SHP77 (cell line): ENCODE measurements at places on chromosomes 4 and X.

- DNase-seq = no peak
These were observed 3.4 kb downstream of the GLUD2 start for GRCh38 chrX:121050781-121051180.

DNA sequence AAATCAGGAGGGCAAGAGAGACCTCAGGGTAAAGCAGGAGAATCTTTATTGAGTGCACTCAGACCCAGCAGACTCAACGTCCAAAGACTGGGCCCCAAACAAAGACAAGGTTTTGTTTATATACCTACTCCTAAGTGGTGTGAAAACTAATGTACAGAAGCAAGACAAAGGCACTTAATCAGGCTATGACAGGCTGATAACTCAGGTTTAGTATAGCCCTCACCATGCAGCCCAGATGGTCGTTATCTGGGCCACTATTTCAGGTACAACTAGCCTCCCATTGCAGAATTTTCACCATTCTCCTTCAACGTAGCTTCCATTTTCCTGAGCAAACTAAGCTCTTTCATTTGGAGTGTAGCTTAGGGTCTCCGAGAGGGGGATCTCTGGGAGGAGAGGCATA is 36.9 kb downstream of the SULT1E1 start:
- no peak for DNase-seq

DNA sequence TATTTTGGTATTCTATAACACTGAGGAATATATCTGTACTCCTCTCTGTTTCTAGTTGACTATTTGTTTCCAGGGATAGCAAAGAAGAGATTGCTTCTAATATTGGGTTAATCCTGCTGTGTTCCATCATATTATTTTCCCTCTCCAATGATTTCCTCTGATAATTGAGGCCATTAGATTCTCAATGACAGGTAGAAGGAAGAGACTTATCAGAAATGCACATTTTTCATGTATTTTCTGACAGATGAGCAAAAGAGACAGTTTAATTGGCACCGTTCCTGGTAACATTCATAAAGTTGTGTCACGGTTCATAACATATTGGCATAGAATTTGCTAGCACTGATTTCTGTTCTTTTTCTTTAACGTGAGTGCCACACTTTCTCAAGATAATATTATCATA is 58.2 kb downstream of the NRK start:
- no peak for DNase-seq

DNA sequence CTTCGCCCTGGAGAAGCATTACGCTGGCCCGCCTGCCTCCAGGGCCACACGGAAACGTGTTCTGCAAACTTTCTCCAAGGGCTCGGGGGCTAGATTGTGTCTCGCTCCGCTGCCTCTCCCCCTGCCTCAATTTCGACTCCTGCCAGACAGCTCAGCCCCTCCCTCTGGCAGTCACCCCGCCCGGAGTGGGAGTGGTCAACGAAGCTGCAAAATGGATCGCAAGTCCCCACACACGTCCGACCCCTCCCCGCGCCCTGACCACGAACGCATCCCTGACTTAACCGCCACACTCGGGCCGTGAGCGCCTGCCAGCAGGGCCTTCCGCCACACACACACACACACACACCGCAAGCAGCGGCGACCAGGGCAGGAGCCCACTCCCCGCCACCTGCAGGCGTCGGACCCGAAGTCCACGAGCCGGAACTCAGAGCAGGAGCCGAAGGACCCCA is 47.0 kb upstream of the NKAP start:
- no peak for DNase-seq

- no peak for DNase-seq
These were observed 21.9 kb downstream of the STK26 start for GRCh38 chrX:132044953-132045352.
